ENCODE measurements at places on chromosomes 2 and 18.
A peak's percentile ranks its signal among the peaks of the same experiment; 100 is the strongest.

DNA sequence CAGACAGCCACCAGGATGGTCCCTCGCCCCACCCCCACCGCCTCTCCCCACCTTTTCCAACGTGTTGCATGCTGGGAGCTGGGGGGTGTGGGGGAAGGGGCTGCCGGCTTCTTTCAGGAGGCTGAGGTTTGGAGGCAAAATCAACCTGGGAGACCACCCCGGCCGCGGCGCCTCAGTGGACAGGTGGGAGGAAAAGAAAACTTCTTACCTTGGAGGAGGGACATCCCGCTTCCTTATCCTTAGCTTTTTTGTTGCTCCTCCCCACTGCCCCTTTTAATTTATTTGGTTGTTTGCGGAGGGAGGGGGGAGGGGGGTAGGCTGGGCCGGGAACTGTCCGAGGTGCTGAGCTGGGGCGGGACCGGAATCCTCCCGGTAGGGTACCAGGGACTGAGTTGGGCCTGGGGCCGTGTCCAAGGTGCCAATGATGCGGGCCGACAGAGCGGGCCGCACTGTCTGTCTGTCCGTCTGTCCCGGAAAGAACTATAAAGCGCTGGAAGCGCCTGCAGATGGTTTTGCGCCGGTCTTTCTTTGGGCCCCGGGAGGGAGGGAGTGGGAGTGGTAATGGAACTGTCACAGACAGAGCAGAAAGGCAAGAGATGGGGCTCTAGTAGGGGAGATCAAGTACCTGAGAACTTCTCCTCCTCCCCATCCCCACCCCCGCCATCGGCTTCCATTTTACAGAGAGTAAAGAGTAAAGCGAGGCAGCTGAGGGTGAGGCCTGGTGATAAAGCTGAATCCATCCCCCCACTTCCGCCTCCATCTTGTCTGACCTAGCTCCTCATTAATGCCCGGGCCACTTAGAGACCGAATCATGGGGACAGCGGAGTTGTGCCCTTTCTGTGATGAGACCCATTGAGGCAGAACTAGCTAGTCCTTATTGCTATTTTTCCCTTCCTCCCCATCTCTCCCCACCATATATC is 2.4 kb downstream of the CDK5R2 start:
- peak; percentile 35 for DNase-seq

GRCh38 chr2:105149272-105149671 is 92.3 kb upstream of the GPR45 start:
- DNase-seq, result no peak

DNA sequence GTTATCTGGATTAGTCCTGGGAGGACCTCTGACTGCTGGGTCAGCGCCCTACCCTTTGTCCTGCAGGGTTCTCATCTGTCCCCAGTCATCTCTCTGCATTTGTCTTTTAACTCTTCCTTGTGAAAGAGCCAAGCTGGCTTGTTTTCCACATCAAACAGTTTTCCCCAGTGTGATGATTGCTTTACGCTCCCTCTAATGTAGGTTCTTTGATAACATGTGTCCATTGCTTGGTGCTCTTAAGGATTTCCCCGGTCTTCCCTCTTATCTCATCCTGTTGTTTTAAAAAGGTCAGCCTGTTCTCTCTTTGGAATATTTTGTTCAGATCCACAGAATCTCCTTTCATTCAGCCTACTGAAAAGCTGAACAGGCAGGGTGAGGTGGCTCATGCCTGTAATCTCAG is 792.1 kb upstream of the RAB6C start:
- DNase-seq, result no peak

DNA sequence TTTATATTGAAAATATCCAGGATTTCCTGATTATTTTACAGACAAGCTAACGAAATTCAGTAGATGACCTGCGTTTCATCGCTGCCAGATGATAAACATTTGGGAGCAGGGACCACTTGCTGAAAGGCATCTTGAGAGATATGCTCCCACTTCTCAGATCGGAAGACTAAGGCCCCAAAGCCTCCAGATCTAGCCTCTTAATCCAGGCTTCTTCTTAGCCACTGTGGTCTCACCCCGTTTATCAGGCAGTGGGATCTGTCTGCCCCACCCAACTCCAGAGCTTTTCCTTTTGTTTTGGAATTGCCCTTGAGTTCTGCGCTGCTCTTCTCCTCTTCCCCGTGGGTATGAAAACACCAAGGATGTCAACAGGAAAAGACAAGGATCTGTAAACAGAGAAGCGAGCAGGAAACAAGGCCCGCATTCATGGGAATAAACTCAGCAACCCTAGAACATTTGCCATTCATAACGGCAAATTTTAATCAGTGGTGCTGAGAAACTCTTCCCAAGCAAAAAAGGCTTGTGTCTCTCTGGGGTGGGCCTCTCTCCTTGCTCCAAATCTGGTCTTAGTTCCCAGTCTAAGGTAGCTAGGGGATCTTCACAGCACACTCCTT is 21.4 kb downstream of the MYL12B start:
- no peak for DNase-seq

- DNase-seq, result no peak
Observed at GRCh38 chr2:148282201-148282600, 261.3 kb downstream of the MBD5 start.

GRCh38 chr2:45445037-45445436 is 166.0 kb downstream of the SRBD1 start:
- DNase-seq, result peak; percentile 52

DNA sequence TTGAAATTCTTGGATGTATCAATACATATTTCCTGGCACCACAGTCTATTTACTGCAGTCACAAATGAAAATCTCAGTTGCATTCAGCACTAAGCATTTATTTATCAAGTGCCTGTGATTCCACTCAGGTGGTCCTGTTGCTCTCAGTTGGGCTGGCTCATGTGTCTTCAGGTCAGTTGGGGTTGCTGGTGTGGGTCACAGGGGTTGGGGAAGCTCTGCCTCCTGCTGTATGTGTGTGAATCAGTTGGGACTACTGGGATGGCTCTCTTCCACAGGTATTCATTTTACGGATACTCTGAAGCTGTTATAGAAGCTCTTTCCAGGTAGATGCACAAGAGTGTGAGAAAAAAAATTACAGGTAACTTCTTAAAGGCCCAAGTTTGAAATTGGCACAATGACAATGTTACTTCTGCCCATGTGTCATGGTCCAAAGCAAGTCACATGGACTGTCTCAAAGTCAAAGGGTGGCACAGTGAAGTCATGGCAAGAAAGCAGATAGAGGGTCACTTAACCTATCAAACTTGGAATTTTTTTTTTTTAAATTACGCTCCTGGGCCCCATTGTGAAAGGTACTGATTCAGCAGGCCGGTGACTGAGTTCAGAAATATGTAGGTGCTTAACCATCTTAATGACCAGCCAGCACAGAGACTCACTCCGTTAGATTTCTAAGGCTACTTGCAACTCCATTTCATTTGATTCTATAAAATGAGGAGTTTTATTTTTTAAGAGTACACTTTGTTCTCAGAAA is 249.2 kb upstream of the GCFC2 start:
- no peak for DNase-seq

Measured in AG08395 (cell line).